NCI-H1436 (cell line): ENCODE measurements at places on chromosomes 11 and 22.

DNA sequence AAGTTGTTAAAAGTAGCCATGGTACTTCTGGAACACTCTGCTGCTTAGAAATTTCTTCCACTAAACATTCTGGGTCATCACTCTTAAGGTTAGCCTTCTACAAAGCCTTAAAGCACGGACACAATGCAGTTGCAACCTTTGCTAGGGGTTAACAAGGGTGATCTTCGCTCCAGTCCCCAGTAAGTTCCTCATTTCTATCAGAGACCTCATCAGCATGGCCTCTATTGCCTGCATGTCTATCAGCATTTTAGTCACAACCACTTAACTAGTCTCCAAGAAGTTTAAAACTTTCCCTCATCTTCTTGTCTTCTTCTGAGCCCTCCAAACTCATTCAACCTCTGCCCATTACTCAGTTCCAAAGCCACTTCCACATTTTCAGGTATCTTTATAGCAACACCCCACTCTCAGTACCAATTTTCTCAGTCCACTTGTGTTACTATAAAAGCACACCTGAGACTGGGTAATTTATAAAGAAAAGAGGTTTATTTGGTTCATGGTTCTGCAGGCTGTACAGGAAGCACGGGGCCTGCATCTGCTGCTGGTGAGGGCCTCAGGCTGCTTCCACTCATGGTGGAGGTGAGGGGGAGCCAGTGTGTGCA, 48.7 kb upstream of the TH start:
- no peak for DNase-seq

GRCh38 chr11:60994541-60995080, 23.1 kb downstream of the CD6 start:
- no peak for DNase-seq

DNA sequence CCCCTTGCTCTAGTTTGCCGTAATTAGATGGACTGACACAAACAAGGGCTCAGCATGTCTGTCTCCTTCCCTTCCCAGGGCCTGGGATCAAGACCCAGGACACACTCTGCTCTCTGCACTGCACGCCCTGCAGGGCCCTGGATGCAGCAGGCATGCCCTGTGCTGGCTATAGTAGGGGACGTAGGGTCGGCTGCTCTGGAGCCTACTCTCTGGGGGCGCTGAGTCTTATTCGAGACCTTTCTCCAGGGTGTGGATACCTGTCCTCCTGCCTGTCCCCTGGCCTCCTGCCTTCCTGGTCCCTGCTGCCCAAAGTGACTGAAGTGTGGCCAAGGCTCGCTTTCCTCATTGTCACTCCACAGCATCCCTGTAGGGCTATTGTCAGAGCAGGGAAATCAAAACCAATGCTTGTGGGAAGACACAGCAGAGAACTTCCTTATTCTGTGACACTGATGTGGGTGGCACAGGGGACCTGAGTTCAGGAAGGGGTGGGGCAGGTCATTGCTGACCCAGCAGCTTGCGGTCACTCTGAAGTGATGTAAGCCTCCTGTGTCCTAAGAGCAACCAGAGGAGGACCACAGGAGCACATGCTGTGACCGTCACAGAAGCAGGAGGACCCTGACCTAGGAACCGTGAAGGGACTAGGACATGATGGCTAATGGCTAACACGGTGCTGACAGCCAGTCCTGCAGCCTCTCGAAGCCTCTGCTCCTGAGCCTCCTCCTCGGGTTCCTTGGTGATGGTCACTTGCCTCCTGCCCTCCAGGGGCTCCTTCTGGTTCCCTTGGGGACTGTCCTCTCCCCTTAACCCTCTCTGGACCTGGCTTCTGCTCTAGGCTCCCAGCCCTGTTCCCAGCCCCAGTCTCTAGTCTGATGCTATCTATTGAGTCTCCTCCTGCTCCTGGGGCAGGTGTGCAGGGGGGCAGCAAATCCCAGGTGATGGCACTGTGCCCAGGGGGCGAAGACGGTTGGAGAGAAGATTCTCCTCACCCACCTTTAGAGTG, 10.3 kb downstream of the APOBEC3A start:
- no peak for DNase-seq

- no peak for DNase-seq
These were observed 48.8 kb downstream of the ASCL2 start for GRCh38 chr11:2221591-2221990.

GRCh38 chr11:61711498-61711897, 31.3 kb downstream of the DAGLA start:
- DNase-seq: peak; percentile 34

DNA sequence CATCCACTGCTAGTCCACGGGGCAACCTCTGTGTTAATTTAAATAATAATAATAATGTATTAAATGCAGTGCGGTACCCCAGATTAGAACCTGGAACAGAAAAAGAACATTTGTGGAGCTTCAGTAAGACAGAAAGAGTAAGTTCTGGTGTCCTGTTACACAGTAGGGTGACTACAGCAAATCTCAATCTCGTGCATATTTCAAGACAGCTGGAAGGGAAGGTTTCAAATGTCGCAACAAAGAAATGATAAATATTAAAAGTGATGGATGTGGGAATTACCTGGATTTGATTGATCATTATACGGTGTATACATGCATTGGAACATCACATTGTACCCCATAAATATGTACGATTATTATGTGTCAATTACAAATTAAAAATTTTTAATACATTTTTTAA, 1.7 kb upstream of the RAC2 start:
- DNase-seq: no peak

- no peak for DNase-seq
These were observed 151.5 kb upstream of the LMO1 start for GRCh38 chr11:8415195-8415594.

GRCh38 chr11:18304745-18305144, 17.2 kb downstream of the HPS5 start:
- no peak for DNase-seq

- no peak for DNase-seq
These were observed 9.1 kb upstream of the TAGLN start for GRCh38 chr11:117189941-117190544.

DNA sequence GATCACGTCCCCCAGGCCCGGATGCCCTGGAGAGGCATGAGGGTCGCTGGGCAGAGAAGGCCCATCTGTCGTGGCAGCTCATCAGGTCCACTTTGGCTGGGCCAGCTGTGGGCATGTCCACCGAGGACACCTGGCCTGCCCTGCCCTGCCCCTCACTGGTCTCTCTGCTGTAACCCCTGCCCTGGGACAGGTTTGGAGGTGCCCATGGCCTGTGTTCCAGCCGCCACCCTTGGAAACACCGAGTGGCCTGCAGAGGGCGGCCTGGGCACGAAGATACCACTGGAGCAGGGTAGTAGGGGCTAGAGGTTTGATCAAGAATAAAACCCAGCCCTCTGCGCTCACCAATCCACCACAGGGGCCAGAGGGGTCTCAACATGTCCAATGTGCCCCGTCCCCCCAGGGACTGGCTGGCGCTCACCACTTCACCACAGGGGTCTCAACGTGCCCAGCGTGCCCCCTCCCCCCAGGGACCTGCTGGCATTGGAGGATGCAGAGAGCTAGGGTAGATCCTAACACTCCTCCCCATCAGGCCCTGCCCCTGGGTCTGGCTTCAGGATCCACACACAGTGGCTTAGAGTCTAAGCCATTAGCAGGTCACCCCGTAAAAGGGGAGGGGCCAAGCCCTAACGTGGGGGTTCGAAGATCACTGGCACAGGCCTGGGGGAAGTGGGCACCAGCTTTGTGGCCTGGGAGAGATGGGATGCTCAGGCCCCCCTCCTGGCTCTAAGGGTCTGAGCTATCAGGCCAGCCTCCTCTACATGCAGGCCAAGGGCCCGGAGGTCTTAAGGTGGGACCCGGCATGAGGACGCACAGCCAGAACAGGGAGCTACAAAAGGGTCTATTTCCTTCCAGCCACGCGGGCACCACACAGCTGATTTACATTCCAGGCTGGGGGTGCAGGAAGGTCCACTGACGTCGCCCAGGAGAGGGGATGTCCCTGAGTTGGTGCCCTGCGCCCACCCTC, 1.3 kb upstream of the HDAC10 start:
- DNase-seq: peak; percentile 38

- DNase-seq: no peak
These were observed 266.8 kb downstream of the MN1 start for GRCh38 chr22:27534720-27535125.
